ENCODE measurements at places on chromosomes 7 and 10.
A peak's percentile ranks its signal among the peaks of the same experiment; 100 is the strongest.

- no peak for DNase-seq
Observed at GRCh38 chr7:155842496-155843265, 30.4 kb upstream of the SHH start.

DNA sequence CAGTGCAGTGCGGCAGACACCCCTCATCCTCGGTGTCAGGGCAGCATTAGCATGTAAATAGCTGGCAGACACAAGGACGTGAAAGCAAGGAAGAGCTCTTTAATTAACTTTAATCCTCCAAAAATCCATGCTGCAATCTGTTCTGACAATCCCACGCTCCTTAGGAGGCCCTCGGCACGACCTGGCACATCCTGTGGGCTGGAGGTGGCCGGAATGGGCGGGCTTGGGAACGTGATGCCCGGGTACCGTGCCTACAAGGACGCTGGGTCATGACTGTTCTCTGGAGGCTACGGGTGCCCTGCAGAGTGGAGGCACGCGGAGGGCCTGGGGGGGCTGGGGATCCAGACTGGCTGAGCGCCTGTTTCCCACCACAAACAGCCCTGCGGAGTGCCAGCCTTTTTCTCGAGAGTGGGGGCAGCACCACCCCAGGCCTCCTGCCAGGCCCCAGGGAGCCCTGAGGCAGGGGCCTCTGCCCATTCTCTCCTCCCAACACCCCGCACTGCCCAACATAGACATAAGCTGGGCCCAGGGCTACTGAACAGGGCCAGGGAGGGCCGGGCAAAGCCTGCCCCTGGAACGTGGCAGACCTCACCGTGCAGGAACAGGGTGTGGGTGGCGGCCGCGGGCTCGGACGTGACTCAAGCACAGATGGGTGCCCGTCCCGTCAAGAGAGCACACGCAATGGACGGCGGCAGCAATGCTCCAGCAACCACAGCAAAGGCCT lies 189.3 kb downstream of the MAD1L1 start:
- DNase-seq, result no peak

GRCh38 chr10:28367929-28368484 lies 65.1 kb upstream of the MPP7 start:
- DNase-seq, result no peak

DNA sequence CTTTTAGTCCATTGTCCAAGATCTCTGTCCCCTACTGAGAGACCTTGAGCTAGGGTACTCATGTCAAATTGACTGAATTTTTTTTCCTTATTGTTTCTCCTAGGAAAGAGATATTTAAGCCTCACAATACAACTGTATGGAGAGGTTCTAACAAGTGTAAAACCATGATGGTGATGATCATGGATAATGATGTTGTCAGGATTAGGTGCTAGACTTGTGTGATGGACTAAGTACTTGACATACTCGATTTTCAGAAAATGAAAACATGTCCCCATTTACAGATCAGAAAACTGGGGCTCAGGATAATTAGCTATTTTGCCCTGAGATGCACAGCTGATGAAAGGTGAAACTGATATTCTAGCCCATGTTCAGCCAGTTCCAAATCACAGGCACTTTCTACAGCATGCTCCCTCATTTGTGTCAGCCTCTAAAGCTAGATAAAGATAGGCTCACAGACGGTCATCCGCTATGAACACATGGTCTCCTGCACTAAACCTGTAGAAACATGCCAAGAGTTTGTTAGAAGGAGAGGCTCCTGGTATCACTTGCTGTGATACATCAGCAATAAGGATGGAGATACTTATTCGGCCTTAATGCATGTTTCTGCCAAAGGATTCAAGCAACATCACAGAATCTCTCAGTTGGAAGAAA lies 67.6 kb downstream of the CREB3L2 start:
- DNase-seq, result no peak

GRCh38 chr7:43586251-43586900 lies 3.5 kb downstream of the STK17A start:
- no peak for DNase-seq

- no peak for DNase-seq
Observed at GRCh38 chr7:37670436-37670835, 13.1 kb upstream of the GPR141 start.

- no peak for DNase-seq
Observed at GRCh38 chr7:13633857-13634256, 355.6 kb downstream of the ETV1 start.

DNA sequence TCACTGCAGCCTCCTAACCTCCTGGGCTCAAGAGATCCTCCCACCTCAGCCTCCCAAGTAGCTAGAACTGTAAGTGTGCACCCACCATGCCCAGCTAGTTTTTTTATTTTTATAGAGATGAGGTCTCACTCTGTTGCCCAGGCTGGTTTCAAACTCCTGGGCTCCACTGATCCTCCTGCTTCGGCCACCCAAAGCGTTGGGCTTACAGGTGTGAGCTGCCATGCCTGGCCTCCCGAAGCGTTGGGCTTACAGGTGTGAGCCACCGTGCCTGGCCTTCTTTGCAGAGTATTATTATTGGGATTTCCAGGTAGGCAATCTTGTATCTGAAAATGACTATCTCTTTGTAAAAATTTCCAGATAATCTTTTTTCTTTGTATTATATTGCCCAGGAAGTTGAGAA lies 23.1 kb upstream of the NCAPG2 start:
- DNase-seq, result no peak

DNA sequence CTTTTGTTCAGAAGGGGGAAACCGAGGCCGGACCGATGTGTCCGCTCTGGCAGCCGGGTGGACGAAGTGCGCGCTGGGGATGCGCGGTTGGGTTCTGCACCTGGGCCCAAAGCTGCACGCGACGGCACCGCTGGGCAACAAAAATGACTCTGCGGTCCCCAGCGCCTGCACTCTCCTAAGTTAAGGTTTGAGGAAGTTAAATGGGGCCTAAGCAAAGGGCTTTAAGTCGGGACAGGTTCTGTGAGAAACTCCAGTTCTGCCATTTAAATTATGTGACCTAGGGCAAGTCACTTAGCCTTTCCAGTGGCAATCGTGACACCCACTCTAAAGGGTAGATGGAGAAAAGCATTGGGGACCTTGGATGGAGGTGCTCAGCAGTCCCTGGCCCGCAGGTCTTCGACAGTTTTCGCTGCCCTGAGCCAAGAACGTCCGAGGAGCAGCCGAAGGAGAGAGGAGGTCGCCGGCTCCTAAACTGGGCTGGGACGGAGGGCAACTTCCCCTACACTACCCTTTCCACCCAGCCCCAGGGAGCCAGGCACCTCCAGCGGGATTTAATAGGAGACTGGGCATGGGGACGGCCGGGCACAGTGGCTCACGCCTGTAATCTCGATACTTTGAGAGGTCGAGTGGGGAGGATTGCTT lies 534 bp upstream of the ACBD5 start:
- no peak for DNase-seq

DNA sequence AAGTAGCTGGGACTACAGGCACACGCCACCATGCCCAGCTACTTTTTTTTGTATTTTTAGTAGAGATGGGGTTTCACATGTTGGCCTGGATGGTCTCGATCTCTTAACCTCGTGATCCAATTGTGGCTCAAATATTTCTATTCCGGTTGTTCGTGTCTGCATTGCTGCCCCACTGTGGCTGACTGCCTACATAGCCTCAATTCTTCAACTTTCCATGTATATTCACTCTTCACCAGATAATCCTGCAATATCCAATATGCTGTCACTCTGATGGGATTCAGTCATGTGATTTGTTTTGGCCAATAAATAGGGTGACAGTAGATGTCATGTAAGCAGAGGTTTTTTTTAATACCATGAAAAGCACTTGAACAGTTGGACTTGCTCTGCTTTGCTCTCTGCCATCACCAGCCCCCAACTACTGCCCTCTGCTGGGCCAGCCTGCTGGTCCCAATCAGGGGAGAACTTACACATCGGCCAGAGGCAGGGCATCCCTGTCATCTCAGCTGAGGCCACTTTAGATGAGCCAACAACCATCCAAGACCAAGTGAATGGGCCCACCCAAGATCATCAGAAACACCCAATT lies 56.7 kb downstream of the NSUN6 start:
- DNase-seq, result no peak

DNA sequence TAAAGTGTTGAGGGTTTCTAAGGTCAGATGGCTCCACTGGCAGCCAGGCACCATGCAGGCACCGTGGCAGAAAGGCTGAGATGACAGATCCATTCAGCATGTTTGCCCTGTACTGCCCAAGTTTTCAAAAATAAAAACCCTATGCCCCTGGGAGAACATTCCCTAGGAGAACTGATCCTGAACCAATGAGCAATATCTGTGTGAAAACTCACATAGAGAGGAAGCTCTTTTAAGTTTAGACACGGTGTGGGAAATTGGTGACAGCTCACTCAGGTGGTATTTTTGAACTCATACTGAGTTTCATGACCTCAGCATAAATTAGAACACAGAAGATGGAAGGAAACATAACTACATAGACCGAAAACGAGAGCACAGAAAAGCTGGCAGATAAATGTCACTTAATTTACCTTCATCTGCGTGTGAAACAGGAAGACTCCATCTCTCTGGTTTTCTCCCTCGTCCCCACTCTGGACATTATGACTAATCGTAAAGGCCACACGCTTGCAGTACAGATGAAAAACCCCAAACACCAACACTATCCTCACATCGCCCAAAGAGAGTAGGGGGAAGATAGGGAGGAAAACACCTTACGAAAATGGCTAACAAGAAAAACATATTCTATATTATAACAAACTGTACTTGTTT lies 127.8 kb downstream of the ICA1 start:
- DNase-seq, result no peak

GRCh38 chr10:106815427-106816043 lies 349.0 kb downstream of the SORCS1 start:
- DNase-seq, result no peak

DNA sequence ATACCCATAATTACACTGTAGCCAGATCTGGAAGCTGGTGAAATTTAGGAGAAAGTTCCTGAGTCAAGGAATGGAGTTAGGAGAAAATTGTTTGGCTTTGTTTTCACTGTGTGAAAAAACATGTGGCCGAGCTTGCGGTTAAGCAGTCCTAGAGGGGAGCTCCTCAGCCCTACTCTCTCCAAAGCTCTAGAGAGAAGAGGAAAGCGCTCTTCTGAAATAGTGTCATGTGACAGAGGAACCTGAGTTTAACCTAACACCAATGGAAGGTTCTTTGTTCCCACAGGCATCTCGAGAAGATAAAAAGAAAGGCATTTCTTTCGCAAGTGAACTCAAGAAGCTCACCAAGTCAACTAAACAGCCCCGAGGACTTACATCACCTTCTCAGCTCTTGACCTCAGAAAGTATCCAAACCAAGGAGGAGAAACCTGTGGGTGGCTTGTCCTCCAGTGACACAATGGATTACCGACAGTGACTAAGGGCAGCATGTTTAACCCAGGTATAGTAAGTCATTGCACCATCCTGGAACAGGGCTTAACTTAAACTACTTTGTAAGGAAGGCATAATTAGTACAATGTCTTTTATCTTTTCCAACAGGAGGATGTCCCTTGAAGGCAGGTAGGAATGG lies 38.0 kb downstream of the NOC3L start:
- no peak for DNase-seq

- DNase-seq, result no peak
Observed at GRCh38 chr7:101108330-101108857, 18.5 kb upstream of the SERPINE1 start.

GRCh38 chr10:74558403-74558802 lies 268.0 kb upstream of the KAT6B start:
- DNase-seq, result no peak

DNA sequence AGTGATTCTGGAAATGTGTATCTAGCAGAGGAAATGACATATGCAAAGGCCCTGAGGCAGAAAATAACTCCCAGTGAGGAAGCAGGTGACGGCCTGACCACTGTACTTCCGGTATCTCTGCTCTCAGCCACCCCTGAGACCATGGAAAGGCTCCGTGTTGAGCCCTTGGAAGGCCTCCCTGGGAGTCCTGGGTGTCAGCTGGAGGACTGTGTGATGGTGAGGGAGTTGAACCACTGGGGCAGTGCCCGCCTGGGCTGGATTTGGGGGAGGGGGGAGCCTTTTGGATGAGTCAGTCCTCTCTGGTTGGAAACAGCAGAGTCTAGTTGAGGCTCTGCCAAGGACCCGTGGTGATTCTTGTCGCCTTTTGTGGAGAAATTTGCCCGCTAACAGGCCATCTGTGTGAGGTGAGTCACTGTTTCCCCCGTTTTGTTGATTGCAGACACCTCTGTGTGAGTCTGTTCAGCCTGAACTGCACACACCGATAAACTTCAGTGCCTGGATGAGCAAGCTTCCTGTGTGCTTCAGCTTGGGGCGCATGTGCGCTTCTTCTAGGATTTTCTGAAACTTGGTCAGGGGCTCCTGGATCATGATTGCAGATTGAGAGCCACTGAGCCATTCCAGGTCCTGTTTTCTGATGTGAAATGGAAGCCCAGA lies 98.6 kb downstream of the GRK5 start:
- peak; percentile 78 for DNase-seq

DNA sequence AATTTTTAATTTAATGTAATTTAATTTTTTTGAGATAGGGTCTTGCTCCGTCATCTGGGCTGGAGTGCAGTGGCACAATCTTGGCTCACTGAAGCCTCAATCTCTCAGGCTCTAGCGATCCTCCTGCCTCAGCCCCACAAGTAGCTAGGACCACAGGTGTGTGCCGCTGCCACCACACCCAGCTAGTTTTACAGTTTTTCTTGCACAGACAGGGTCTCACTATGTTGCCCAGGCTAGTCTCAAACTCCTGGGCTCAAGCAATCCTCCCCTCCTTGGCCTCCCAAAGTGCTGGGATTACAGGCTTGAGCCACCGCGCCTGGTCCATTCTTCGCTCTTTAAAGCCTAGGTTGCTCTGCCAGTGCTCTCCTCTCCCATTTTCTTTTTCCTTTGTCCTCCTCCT lies 12.9 kb downstream of the CALML3 start:
- no peak for DNase-seq

- DNase-seq, result no peak
Observed at GRCh38 chr7:84372712-84373111, 178.1 kb upstream of the SEMA3A start.

- no peak for DNase-seq
Observed at GRCh38 chr7:116434820-116435341, 64.7 kb upstream of the CAV2 start.

- DNase-seq, result no peak
Observed at GRCh38 chr7:54560198-54560597, 18.0 kb downstream of the VSTM2A start.

GRCh38 chr7:35905555-35905954 lies 104.7 kb downstream of the SEPTIN7 start:
- no peak for DNase-seq

DNA sequence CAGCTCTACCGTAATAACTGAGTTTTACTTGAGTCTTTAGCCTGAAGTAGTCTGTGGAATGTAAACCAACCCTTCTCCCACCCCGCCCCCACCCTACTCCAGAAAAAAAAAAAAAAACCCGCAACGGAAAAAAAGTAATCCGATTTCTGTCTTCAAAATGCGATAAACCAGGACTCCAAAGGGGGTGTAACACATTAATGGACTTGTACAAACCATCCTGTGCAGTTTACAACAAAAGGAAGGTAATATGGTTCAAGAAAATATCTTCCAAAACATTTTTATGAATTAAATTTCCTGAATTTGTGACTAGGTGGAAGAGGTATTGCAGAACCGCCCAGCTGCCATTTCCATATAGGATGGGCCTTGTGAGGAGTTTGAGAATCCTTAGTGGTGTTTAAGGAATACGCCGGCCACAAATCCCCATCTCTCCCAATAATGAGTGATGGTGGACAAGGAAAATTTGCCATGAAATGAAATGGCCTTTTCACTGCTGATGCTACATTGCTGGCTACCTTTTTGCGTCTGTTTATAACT lies 10.6 kb downstream of the SKIDA1 start:
- no peak for DNase-seq
